Osteoblast (primary cell): ENCODE measurements at places on chromosomes 4 and X. TPM values are rescaled to one million over a fixed set of nuclear protein-coding genes. Genes with fewer than 3 reads are reported as not detected.

GRCh38 chrX:2327423-2327822 lies 173.4 kb downstream of the DHRSX start:
- no peaks in the 10 kb centered on the region for H3K36me3 ChIP-seq
- H3K4me1 ChIP-seq = no peaks in the 10 kb centered on the region
- H3K4me3 ChIP-seq = no peak overlapping the region
- DNase-seq = no peak
- no peak overlapping the region for H3K27ac ChIP-seq

TCEAL2 gene
- not detected in 2 replicates for total RNA-seq

USP17L28 gene
- not detected in 2 replicates for total RNA-seq

DNA sequence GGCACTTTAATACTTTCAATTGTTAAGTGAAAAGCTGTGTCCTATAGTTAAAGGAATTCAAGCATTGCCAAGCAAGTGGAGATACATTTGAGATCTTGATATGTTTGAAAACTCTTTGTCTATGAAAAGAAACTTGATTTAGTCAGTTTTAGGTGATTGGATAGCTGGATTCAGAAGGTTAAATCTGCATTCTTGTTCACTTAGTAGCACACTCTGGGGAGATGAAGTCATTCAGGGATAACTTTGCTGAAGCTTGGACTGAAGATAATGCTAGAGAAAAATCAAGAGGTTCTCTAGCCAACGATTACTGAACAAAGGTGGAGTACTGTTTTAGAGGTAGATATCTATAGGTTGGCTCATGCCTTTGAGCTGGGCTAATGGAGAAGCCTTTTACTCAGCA lies 90.6 kb downstream of the DCAF8L2 start:
- no peak overlapping the region for H3K4me3 ChIP-seq
- H3K4me1 ChIP-seq = no peaks in the 10 kb centered on the region
- no peaks in the 10 kb centered on the region for H3K27me3 ChIP-seq
- H3K27ac ChIP-seq = no peak overlapping the region
- no peak for DNase-seq
- H3K36me3 ChIP-seq = no peaks in the 10 kb centered on the region

GRCh38 chr4:158020176-158020575 lies 152.6 kb downstream of the GASK1B start:
- H3K36me3 ChIP-seq = no peaks in the 10 kb centered on the region
- H3K4me3 ChIP-seq = no peak overlapping the region
- peak overlapping the region; percentile 82 for H3K27ac ChIP-seq
